ENCODE measurements at places on chromosomes 4 and X. TPM values are rescaled to one million over a fixed set of nuclear protein-coding genes. Genes with fewer than 3 reads are reported as not detected.

GRCh38 chr4:88447371-88448095 lies 9.4 kb upstream of the HERC5 start:
- H3K4me1 ChIP-seq: no peaks in the 10 kb centered on the region
- H3K27me3 ChIP-seq: no peaks in the 10 kb centered on the region
- H3K27ac ChIP-seq: no peak overlapping the region
- DNase-seq: no peak
- H3K36me3 ChIP-seq: no peaks in the 10 kb centered on the region

GRCh38 chrX:100677611-100678181 lies 33.7 kb downstream of the SRPX2 start:
- no peaks in the 10 kb centered on the region for H3K36me3 ChIP-seq
- no peak for DNase-seq
- H3K4me1 ChIP-seq: no peaks in the 10 kb centered on the region
- H3K27me3 ChIP-seq: no peaks in the 10 kb centered on the region
- H3K4me3 ChIP-seq: no peak overlapping the region

DNA sequence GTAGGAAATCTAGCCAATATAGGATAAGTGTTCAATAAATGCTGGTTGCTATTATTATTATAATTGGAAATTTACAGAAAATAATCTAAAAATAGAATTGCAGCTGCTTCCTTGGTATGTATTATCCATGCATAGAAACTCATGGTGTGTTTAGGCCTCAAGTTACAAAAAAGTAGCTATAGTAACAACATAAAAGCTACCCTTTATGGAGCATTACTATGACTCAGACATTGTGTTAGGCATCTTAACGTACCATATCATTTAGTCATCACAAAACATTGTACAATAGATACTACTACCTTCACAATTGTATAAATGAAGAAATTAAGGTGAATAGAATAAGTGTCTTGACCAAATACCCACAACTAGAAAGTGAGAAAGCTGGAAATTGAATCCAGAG lies 126.9 kb upstream of the NRK start:
- DNase-seq: no peak
- no peak overlapping the region for H3K4me3 ChIP-seq
- H3K27ac ChIP-seq: no peak overlapping the region

DNA sequence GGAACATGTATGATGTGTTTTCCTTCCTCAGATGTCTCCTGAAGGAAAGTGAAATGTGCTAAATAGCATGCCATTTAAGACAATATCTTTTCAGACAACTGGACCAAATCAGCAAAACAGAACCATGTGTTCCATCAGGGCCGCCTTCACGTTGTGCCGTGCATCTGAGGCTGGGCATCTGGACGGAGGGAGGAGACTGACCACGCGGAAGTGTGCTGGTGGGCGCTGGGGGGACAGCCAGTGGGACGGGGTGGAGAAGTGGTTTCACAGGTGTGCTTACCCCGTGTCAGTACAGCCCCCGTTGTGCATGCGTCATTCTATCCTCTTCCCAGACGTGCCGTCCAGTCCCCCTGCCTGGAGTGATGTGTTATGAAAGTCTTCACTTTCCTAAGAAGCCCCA lies 342.1 kb upstream of the FAT1 start:
- no peaks in the 10 kb centered on the region for H3K4me1 ChIP-seq
- DNase-seq: no peak
- no peaks in the 10 kb centered on the region for H3K27me3 ChIP-seq
- H3K27ac ChIP-seq: no peak overlapping the region

- no peaks in the 10 kb centered on the region for H3K4me1 ChIP-seq
- DNase-seq: no peak
- no peak overlapping the region for H3K27ac ChIP-seq
- no peaks in the 10 kb centered on the region for H3K27me3 ChIP-seq
- H3K36me3 ChIP-seq: peaks cover 4% of the 10 kb centered on the region
- H3K4me3 ChIP-seq: no peak overlapping the region
Observed at GRCh38 chr4:74742185-74742584, 52.1 kb downstream of the BTC start.

APLN gene
- 11.0 TPM for total RNA-seq

GRCh38 chr4:955931-956381 lies 17.4 kb downstream of the DGKQ start:
- peak; percentile 70 for DNase-seq
- H3K4me1 ChIP-seq: no peaks in the 10 kb centered on the region
- no peaks in the 10 kb centered on the region for H3K36me3 ChIP-seq
- H3K27ac ChIP-seq: no peak overlapping the region

- peaks cover 2% of the 10 kb centered on the region for H3K36me3 ChIP-seq
- no peaks in the 10 kb centered on the region for H3K27me3 ChIP-seq
- no peak for DNase-seq
- no peaks in the 10 kb centered on the region for H3K4me1 ChIP-seq
- no peak overlapping the region for H3K4me3 ChIP-seq
Observed at GRCh38 chrX:102883491-102883890, 53.6 kb upstream of the RAB40AL start.

GRCh38 chrX:136765821-136766356 lies 14.8 kb downstream of the ARHGEF6 start:
- H3K27ac ChIP-seq: no peak overlapping the region
- no peaks in the 10 kb centered on the region for H3K27me3 ChIP-seq
- H3K4me1 ChIP-seq: no peaks in the 10 kb centered on the region
- no peak for DNase-seq

DNA sequence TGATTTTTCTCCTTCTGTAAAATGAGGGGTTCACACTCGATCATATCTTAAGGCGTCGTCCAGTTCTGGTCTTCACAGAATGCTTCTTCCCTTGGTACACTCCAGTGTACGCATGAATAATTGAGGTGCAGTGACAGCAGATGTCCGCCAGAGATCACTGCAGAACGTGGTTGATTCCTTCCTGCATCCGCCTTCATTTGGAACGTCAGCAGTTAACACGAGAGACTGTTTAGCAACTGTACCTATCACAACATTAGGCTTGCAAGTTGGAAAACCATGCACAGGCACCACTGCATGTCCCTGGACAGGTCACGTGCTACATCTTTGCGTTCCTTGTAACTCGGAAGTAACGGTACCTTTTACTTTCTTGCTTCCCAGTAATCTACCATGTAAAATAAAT lies 66.0 kb upstream of the GEMIN8 start:
- no peaks in the 10 kb centered on the region for H3K36me3 ChIP-seq
- no peaks in the 10 kb centered on the region for H3K4me1 ChIP-seq
- no peaks in the 10 kb centered on the region for H3K27me3 ChIP-seq

GRCh38 chrX:11588097-11588496 lies 77.6 kb downstream of the ARHGAP6 start:
- H3K36me3 ChIP-seq: no peaks in the 10 kb centered on the region
- no peak for DNase-seq
- no peaks in the 10 kb centered on the region for H3K27me3 ChIP-seq
- no peak overlapping the region for H3K27ac ChIP-seq
- H3K4me3 ChIP-seq: no peak overlapping the region

Data from aorta (tissue), 5 donors.